ENCODE measurements at places on chromosomes 12 and 14. TPM values are rescaled to one million over a fixed set of nuclear protein-coding genes. Genes with fewer than 3 reads are reported as not detected.

VWF gene
- 0.69 TPM for total RNA-seq

CCDC175 gene
- total RNA-seq = not detected

SERPINA9 gene
- total RNA-seq = not detected

APOLD1 gene
- 3.3 TPM for total RNA-seq

TAC3 gene
- total RNA-seq = not detected

C14orf132 gene
- total RNA-seq = 35.3 TPM

SLC39A5 gene
- 0.47 TPM for total RNA-seq

TUNAR gene
- not detected for total RNA-seq

ADAM21 gene
- 0.77 TPM for total RNA-seq

TMTC2 gene
- total RNA-seq = 15.9 TPM

SLC10A1 gene
- total RNA-seq = not detected

ANKS1B gene
- total RNA-seq = 0.52 TPM

PARP2 gene
- 3.3 TPM for total RNA-seq

CLEC4C gene
- total RNA-seq = not detected

REC8 gene
- 0.77 TPM for total RNA-seq

AGAP2 gene
- 0.32 TPM for total RNA-seq

FSCB gene
- not detected for total RNA-seq

DBX2 gene
- not detected for total RNA-seq
